T-helper 17 cell (primary cell): ENCODE measurements at places on chromosomes 16 and 17. TPM values are rescaled to one million over a fixed set of nuclear protein-coding genes. Genes with fewer than 3 reads are reported as not detected.

Gene TP53TG3F
- total RNA-seq, result not detected

Gene ST6GALNAC2
- total RNA-seq, result 0.68 TPM

Gene SOST
- total RNA-seq, result not detected

Gene PHOSPHO1
- total RNA-seq, result not detected

Gene PERCC1
- not detected for total RNA-seq

Gene CSF3
- not detected for total RNA-seq
